ENCODE measurements at places on chromosomes 5 and 9.
A peak's percentile ranks its signal among the peaks of the same experiment; 100 is the strongest.

- no peak for DNase-seq
These were observed 264.7 kb upstream of the CCNG1 start for GRCh38 chr5:163172540-163173338.

- DNase-seq: no peak
These were observed 118.6 kb downstream of the ADAMTS2 start for GRCh38 chr5:179226696-179227095.

- DNase-seq: no peak
These were observed 21.8 kb downstream of the PPIC start for GRCh38 chr5:123014689-123015088.

DNA sequence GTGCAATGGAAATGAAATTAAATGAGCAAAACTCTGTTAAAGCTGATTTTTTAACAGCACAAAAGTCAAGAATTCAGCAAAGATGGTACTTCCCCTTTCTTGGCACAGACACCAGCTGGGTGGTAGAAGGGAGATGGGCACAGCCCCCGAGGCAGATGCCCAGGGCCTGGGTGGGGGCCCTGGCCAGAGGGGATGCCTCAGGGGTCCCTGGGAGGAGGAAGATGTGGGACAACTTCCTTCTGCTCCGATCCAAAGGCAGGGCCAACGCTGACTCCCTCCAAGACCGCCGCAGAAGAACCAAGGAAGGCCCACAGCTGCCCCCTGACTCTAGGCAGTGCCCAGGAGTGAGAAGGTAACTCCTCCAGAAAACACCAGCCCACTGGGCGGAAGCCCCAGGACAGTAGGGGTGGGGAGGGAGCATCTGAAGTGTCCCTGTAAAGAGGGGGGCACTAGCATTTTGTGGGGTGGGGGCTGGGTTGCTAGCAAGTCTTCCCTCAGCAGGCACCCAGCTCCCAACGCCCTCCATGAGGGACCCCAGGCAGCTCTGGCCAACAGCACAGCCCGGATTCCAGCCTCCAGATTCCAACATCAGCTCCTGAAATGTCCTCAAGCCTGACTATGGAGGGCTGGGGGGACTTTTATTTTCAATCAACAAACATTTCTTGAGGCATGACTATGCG is 4.9 kb downstream of the NACC2 start:
- DNase-seq: no peak

- DNase-seq: no peak
These were observed 2.2 kb upstream of the GLRX start for GRCh38 chr5:95824747-95825146.

DNA sequence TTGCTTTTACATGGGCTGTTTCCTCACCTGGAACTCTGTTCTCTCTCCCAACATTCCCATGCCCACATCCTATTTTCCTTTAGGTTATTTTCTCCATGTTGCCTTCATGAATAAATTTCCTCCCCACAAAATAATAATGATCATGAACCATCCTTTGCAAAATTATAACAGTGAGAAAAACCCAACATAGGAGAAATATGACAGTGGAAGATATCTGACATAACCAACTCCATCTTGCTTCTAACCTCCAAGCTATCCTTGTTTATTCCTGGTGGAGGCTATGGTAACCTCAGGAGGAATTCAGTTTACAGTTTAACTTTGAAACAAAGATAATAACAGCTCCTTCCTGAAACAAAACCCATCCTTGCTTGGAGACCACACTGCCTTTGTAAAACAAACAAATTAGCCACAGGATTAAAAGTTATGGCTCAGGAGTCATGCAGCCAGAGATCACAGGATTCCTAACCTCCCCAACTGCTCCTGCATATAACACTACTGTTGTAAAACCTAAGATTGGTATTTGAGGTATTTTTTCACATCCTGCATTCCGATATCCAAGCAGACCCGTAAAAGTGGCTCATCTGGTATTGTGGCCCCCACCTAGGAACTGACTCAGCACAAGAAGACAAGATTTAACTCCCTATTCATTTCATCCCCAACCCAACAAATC is 212.4 kb downstream of the TRIM32 start:
- DNase-seq: no peak

DNA sequence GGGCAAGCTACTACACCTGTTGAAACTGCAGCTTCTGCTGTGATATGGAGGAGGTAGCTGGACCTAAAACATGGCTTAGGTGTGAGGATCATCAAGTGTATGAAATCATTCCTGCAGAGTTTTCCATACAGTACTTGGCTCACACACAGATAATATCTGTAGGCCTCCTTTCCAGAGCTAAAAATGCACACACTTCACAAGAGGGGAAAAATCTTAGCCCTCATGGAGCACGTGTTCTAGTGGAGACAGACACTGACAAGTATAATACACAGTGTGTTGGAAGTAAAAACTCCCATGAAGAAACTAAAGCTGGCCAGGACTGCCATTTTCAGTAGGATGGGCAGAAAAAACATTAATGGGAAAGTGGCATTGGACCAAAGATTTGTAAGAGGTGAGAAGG is 216.7 kb downstream of the CTNND2 start:
- no peak for DNase-seq

- DNase-seq: no peak
These were observed 17.2 kb downstream of the WDR70 start for GRCh38 chr5:37396352-37396751.

DNA sequence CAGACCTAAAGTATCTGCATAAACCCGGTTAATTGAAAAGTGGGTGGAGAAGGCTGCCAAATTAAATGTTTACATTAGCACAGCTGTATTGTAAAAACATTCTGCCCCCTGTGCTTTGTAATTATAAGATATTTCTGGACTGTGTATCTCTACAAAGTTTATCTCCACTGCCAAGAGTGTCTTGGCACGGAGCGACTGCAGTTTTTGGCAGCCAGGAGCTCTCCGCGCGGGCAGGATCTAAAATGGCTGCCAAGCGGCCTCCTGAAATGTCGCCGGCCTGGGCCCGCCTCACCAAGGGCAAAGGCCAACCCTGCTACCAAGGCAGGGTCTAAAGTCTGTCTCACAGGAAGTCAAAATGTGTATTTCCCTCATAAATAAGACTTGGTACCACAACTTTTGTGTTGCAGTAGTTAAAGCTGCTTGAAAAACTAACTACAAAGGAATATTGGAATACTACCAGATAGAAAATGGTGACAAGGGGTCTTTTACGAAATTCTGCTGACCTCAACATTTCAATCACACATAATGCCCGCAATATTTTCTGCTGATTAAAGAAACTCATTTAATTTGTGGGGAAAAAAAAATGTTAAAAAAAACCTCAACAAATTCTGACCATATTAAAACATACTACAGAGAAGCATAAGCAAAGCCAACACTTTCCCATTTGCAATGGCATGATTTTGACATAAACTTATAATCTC is 110.4 kb downstream of the NFIB start:
- DNase-seq: no peak

GRCh38 chr9:83066771-83067170 is 3.8 kb upstream of the RASEF start:
- DNase-seq: peak; percentile 90

GRCh38 chr9:36306471-36307306 is 48.4 kb upstream of the GNE start:
- no peak for DNase-seq

GRCh38 chr5:153676821-153677220 is 186.4 kb downstream of the GRIA1 start:
- DNase-seq: no peak

DNA sequence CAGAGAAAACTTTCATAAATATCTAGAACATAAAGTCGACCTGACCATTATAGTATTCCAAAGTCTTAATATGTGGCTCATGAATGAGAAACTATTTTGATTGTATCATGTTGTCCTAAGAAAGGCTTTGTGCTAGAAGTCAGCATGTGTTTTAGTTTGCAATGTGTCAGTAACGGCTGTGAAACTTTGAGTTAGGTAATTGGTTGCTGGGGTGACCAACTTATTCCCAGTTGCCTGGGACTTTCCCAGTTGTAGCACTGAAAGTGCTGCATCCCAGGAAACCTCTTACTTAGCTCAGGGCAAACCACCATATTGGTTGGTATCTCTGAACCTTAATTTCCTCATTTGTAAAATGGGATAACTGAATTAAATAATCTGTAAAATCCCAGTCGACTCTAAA is 114.6 kb upstream of the SLC12A2 start:
- DNase-seq: no peak

GRCh38 chr5:36392186-36392585 is 90.5 kb upstream of the RANBP3L start:
- DNase-seq: no peak

GRCh38 chr9:4192450-4192849 is 107.4 kb downstream of the GLIS3 start:
- no peak for DNase-seq

DNA sequence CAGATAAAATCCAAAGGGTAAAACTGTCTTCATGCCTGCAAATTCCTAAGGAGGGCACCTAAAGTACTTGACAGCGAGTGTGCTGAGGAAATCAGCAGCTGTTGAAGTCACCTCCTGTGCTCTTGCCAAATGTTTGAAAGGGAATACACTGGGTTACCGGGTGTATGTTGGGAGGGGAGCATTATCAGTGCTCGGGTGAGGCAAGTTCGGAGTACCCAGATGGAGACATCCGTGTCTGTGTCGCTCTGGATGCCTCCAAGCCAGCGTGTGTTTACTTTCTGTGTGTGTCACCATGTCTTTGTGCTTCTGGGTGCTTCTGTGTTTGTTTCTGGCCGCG is 727 bp upstream of the ADRB2 start:
- DNase-seq: no peak
